Stimulated activated CD8-positive, alpha-beta memory T cell treated with anti-CD3 and anti-CD28 coated beads, Interleukin-2, amount 100 ng/mL, for 1 hour (primary cell): ENCODE measurements at places on chromosomes 12 and 14.

- no peak for DNase-seq
Measured at GRCh38 chr12:59657266-59657665, 61.4 kb downstream of the SLC16A7 start.

DNA sequence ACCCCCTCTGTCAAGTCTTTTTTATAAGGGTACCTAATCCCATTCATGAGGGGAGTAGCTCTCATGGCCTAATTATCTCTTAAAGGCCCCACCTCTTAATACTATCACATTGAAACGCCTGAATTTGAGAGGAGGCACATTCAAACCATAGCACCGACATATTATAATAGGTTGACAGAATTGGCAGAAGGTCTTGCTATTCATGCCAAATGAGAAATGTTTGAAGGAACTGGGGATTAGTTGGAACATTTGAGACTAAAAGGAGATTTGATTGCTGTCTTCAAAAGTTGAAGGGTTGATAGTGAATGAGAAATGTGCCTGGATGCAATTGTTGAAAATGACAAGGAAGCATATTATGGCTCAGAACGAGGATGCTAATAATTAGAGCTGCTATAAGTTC lies 331.1 kb downstream of the ATP23 start:
- DNase-seq, result no peak

- DNase-seq, result no peak
Measured at GRCh38 chr12:94690198-94690771, 39.9 kb upstream of the TMCC3 start.

DNA sequence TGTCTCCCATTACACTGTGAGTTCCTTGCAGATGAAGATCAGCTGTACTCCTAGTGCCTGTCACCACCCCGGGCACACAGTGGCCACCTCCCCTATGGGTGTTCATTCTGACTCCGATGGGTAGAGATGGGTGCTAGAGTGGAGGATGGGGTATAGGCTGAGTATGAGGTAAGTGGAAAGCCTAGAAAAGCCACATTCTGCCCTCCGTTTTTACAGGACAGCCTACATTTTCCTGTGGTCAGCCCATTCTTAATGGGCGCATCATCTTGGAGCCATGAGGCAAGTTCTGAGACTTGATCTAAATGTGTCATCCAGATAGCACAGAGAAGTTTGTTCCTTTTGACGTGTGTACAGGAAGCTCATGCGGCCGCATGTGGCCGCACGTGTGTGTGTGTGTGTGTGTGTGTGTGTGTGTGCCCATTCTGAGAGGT lies 166.7 kb upstream of the HIF1A start:
- no peak for DNase-seq

DNA sequence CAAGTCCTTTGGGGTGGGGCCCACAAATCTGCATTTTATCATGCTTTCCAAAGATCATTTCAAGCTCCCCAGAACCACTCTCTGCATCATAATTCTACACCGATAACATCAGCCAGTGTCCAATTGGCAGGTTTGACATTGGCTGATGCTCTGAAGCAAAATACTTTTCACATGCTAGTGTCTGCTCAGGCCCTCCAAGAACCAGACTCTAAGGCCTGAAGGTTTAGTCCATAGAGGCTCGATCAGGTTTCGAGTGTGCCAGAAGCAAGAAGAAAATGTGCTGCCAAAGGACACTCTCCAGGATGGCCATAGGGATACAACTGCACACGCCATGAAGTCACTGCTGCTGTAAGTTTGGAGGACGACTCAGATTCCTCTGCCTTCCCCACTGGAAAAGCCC lies 280.3 kb downstream of the KSR2 start:
- no peak for DNase-seq

GRCh38 chr12:63929426-63929825 lies 84.9 kb downstream of the SRGAP1 start:
- no peak for DNase-seq

DNA sequence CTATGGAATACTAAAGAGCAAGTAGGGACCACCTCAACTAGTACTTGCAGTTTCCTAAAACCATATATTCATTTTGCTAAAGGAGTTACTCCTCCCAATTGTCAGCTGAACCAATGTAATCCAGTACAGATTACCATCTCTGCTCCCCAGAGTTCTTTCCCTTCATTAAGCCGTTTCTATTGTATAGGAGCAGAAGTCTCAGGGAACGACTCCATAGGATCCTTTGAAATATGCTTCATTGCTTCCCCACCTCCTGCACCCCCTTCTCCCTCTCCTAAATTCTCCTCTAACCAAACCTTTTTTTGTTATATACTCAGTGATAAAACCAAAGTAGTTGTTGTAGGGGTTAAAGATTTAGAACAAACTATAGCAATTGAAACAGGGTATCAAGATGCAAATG lies 30.7 kb upstream of the LALBA start:
- DNase-seq, result no peak

GRCh38 chr12:105954951-105955931 lies 183.5 kb downstream of the NUAK1 start:
- DNase-seq, result no peak

- DNase-seq, result peak; percentile 63
Measured at GRCh38 chr14:50003213-50004021, 110.5 kb downstream of the ARF6 start.

- DNase-seq, result no peak
Measured at GRCh38 chr14:22422238-22422637, 166.8 kb downstream of the DAD1 start.

- no peak for DNase-seq
Measured at GRCh38 chr12:92503029-92503931, 199.5 kb upstream of the PLEKHG7 start.

- no peak for DNase-seq
Measured at GRCh38 chr12:102376181-102376747, 104.1 kb downstream of the IGF1 start.

DNA sequence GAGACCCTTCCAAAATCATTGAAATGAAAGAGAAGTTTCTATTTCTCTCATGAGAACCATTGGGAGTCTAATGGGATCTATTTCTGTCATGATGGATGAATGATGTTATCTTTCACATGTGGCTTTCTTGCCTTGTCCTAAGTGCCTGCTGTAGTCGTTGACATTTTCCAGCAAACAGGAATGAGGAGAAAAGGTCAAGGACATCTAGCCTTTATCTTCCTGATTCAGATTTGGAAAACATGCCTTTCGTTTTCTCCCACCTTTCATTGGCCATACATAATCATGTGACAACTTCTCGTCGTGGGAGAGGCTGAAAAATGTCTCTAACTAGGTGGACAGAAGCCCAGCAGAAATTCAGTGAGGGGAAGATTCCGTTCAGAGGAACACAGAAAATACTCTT lies 94.5 kb downstream of the PCNX1 start:
- no peak for DNase-seq

GRCh38 chr14:104735830-104736642 lies 12.0 kb downstream of the ADSS1 start:
- no peak for DNase-seq

DNA sequence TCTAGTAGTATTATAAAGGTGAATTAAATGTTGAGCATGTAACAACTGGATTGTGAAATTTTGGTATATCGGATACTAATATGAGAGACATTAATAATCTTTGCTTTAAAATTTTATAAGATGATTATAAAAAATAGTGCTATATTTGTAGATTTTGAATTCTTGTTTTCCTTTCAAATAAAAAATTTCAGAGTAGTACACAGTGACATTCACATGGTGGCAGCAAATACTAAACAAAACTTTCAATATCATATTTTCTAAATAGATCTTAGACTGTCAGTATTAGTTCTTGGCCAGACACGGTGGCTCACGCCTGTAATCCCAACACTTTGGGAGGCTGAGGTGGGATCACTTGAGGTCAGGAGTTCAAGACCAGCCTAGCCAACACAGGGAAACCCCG lies 166.0 kb downstream of the NAV3 start:
- no peak for DNase-seq

DNA sequence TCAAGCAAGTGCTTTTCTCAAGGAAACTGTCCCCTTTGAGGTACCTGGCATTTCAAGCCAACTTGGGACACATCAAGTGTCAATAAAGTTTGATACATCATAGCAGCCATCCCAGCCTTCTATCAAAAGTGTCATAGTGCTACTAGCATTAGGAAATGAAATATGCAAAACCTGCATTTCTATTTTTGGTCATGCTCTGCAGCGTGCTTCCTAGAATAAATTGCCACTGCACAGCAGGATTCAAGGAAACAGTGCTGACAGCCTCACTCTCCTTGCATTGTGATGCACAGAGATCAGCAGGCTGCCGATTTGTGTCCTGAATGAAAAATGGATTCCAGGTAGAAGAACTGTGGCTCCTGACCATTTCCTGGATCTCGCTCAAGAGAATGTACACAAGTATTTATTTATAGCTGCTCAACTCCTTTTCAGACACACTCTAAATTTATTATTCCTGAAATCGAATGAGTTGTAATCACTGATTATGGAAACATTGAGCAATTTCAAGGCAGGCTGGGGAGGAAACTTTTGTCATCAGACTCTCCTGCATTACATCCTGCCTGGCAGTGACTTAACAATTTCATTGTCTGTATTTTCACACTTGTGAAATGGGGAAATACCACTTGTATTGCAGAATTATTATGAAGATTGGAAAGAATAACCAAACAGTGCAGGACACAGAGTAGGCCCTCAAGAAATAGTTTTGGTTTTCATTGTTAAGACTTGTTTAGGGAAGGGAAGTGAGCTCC lies 120.9 kb downstream of the SLC38A6 start:
- no peak for DNase-seq

DNA sequence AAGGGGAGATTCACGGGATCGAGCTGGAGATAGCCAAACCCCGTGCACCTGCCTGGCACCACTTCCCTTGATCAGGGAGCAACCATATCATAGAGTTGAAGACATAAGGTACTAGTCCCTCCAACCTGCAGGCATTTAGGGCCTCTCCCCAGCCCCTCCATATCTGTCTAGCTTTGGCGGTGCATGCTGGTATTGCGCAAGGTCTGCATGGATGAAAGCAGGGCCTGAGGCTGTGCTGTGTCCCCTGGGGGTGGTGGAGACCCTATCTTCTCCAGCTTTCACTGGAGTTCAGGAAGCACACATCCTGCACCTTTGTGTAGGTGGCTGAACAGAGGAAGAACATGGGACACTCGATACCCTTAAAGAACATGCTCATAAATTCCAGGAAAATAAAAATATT lies 46.9 kb downstream of the KCTD10 start:
- DNase-seq, result no peak

DNA sequence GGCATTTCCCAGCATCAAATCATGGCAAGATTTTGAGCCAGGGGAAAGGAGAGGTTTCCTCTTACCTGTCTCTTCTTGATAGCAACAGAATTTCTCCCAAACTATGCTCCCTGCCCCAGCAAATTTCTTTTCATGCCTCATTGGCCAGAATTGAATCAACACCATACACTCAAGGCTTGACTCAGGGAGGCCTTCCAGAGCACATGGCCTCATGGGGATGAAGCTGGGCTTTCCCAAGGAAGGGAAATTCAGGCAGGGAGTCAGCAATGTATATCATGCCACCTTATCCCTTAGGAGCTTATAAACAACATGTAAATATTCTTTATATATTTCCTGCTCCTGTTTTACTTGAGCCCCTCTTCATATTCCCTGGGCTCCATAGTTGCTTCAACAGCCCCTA lies 62.1 kb downstream of the ARF6 start:
- DNase-seq, result no peak

GRCh38 chr14:92973261-92973797 lies 50.4 kb downstream of the CHGA start:
- DNase-seq, result no peak

GRCh38 chr12:111444925-111445725 lies 39.4 kb downstream of the SH2B3 start:
- peak; percentile 60 for DNase-seq

GRCh38 chr14:105272623-105273022 lies 24.3 kb downstream of the BTBD6 start:
- DNase-seq, result no peak

- no peak for DNase-seq
Measured at GRCh38 chr12:77047341-77048109, 17.8 kb downstream of the E2F7 start.

DNA sequence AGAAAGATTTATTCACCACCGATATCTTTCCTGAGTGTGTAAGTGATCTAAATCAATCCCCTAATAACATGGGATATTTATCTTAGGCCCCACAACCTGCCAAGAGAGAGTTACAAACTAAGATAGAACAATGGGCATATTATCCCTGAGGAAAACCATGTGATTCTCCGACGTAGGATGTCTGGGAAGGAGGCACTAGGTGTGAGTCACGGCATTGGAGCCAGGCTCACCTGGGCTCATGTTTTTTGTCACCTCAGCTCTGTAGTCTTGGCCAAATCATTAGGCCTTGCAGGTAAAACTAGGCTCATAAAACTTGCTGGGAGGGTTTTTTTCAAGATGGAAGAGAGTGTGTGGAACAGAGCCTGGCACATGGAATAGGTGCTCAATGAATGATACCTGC lies 129.7 kb upstream of the PLEKHG7 start:
- DNase-seq, result no peak

- DNase-seq, result no peak
Measured at GRCh38 chr12:68480526-68480925, 130.2 kb upstream of the RAP1B start.

DNA sequence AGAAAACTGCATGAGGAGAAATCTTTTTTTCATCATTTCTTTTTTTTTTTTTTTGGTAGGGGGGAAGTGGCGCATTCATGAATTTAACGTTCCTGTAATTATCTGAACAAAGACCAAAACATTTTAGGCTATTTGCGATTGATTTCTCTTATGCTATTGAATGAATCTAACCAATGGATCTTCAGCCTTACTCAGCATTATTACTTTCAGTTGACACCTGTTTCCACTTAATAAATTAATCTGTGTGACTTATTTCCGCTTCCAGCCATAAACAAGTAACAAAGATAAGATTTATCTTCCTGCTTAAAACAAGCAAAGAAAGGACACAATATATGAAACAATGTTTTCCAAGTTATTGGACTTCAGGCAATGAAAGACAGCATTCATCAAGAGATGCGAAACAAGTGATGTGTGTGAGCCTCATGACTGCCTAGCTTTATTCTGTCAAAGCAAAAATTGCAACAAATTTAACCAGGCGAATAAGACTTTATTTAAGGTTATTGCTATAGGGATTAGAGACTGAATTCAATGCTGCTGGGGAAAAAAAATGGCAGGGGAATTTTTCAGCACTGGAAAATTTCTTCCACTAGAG lies 1026.9 kb downstream of the LRFN5 start:
- no peak for DNase-seq

GRCh38 chr12:68620519-68621471 lies 10.1 kb downstream of the RAP1B start:
- DNase-seq, result no peak

GRCh38 chr12:15453613-15454012 lies 131.3 kb downstream of the PTPRO start:
- no peak for DNase-seq

GRCh38 chr14:91315844-91316267 lies 71.4 kb upstream of the GPR68 start:
- peak; percentile 54 for DNase-seq

- no peak for DNase-seq
Measured at GRCh38 chr12:113071135-113072112, 14.9 kb downstream of the DTX1 start.
